Vagina (tissue), 2 donors: ENCODE measurements at places on chromosomes 6 and 20. TPM values are rescaled to one million over a fixed set of nuclear protein-coding genes. Genes with fewer than 3 reads are reported as not detected.

DNA sequence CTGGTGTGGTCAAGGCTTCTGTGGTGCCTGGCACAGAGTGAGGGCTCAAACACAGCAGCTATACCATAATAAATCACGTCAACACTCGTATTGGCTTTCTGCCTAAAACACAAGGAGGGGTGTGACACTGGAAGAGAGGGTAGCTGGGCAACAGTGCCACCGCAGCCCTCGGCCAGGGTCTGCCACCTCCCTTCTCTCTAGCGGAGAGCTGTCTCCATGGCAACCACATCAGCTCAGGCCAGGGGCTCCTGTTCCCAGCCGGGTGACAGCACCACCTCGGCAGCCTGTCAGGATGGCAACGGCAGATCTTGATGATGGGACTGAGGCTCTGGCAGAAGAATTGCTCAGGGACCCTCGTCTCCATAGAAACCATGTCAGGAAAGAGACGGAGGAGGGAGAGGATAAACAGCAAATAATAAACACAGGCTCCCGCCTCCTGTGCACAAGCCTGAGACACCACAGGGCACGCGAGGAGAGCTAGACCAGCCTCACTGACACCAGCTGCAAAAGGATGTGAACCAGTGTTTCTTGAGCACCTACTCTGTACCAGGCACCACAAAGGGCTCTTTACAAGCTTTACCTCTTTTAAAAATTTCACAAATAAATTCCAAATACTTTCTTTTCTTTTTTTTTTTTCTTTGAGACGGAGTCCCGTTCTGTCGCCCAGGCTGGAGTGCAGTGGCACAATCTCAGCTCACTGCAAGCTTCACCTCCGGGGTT lies 50.4 kb upstream of the TLDC2 start:
- DNase-seq, result no peak

- no peak for DNase-seq
These were observed 21.9 kb downstream of the RIMS1 start for GRCh38 chr6:71908162-71908765.

The BTNL2 gene
- total RNA-seq, result not detected

DNA sequence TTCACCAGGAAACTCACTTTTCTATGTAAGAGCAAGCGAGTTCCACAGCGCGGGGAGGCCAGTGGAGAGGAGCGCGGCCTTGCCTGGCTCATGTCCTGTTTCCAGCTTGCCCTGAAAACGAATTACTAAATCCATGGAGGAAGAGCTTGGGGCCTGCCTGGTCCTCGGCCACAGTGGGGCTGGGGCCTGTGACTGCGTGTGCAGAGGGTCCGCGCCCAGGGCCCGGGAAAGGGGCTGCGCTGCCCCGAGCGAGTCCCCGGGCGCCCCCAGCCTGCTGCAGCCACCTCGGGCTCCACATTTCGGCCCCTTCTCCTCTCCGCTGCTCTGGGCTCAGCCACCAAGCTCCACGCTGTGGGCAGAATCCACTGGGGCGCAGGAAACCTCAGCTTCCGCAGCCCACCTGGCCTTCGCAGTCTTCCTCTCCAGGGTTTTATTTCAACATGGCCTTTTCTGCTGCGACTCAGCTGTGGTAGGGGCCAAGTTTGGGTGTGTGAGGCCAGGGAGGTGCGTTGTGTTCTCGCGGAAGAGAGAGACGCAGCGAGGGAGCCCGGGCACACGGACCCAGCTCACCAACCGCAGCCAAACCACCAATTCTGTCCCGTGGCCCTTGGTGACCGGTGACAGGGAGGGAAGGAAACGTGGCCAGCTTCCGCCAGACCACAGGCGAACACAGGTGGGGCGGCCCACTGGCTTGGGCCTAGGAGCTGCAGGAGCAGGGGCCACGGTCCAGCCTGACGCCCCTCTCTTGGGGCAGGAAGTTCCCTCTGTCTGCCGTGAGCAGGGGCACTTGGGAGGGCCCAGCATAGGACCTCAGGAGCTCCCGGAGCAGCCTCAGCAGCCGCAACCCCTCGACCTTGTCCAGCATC lies 211.4 kb downstream of the ERMARD start:
- DNase-seq, result peak; percentile 74

GRCh38 chr20:49701241-49701790 lies 12.4 kb downstream of the B4GALT5 start:
- no peak for DNase-seq

DNA sequence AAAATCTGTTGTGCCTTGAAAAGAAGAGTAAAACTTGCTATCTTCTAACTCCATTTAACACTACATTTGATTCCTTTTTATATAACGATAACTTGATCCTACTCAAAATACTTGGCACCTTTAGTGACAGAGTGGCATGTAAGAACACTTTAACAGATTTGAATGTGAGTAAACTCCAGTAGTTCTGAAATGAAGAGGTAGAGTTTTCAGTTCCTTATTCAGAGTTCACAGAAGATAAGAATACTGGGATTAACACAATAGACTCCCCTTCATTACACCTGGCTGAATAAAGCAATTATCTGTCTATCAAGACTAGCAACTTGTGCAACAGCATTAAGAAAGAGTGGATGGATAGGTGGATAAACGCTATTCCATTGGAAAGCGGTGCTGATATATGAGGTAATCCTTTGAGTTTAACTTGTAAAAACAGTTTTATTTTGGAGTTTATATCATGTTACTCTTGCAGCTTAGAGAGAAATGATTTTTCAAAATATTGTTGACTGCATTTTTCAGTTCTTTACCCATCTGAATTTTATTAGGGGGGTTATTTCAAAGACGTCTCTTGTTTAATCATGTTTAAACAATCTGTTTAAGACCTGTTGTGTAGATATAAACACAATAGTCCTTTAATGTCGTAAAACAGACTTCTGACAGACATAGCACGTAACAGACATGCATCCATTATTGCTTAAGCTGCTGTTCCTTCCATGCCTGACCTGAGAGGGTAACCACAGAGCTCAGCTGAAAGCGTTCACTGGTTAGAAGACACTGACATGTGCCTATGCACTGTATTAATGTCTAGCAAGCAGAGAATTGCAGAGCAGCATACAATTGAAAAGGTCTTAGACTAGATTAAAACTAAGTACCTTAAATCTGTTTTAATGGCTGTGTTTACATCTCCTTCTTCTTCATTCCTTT lies 102.4 kb upstream of the SUPT3H start:
- no peak for DNase-seq
